Mucosa of gallbladder (tissue), 1 donor: ENCODE measurements at places on chromosomes 7 and 10. TPM values are rescaled to one million over a fixed set of nuclear protein-coding genes. Genes with fewer than 3 reads are reported as not detected.

DNA sequence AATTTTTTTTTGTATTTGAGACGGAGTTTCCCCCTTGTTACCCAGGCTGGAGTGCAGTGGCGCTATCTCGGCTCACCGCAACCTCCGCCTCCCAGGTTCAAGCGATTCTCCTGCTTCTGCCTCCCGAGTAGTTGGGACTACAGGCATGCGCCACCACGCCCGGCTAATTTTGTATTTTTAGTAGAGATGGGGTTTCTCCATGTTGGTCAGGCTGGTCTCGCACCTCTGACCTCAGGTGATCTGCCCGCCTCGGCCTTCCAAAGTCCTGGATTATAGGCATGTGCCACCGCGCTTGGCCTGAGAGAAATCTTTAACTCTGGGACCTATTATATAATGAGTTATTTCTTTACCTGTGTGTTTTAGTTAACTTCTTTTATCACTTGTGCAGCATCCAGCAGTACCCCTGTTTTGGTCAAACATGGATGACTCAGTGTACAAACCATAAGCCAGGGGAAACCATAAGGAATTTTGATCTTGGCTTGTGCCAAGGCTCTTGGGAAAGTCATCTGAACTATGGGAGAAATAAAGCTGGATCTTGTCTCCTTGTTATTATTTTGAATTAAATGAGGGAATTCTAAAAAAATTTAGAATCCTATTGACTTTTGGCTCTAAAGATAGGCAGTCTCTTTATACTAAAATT lies 23.6 kb upstream of the ZRANB1 start:
- no peak for DNase-seq

- no peak for DNase-seq
Measured at GRCh38 chr7:16564023-16564380, 37.4 kb downstream of the LRRC72 start.

DNA sequence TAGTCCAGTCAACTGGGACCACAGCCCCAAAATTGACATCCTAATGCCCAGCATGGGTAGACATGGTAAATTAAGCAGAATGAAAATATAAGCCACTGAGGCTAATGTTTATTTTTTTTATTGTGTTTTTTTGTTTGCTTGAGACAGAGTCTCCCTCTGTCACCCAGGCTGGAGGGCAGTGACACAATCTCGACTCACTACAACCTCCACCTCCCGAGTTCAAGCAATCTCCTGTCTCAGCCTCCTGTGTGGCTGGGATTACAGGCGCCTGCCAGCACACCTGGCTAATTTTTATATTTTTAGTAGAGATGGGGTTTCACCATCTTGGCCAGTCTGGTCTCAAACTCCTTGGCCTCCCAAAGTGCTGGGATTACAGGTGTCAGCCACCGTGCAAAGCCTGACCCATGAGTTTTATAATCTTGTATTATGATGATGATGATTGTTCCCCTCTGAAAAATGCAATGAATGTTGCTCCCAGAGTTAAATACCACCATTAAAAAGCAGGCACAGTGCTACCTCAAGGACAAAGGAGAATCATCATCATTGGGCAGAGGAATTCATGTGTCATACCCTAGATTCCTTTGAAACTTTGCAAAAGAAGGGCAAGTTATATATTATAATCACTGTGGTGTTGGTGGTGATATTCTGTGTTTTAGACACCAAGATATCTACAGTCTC lies 228.0 kb downstream of the PARD3 start:
- DNase-seq: no peak

DNA sequence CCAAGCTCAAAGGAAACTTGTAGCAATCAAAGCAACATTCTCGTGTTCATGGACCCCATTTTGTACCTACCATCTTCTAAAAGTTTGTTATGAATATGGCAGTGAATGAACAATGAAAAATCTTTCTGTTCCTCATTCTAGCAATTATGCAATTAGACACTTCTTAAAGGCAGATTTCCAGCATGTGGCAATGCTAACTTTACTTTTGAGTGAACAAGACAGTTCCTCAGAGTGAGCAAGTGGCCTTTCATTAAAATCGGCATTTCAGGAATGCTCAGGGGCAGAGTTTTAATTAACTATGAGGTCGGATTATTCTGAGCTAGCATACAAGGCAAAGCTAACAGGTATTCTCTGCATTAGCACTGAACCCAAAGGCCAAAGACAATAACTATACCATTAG lies 48.4 kb upstream of the NFE2L3 start:
- no peak for DNase-seq

DNA sequence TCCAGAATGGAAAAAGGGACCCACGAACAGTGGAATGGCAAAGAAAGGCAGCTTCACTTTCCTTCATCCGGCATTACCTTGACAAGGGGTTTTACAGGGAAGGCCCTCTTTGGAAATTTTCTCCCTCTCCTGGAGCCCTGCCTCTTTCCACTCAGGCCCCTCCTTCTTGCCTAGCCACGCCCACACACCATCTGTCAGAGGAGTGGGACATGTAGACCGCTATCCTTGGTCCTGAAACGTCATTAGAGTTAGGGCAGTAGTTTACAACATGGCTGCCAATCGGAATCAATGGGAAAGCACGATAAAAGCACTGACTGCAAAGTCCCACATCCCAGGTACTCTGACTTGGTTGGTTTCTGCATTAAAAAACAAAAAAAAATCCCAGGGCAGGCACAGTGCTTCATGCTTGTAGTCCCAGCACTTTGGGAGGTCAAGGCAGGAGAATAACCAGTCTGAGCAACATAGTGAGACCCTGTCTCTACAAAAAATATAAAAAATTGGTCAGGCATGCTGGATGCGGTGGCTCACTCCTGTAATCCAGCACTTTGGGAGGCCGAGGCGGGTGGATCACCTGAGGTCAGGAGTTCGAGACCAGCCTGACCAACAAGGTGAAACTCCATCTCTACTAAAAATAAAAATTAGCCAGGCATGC lies 96.4 kb downstream of the MARCHF5 start:
- DNase-seq: peak; percentile 16

- no peak for DNase-seq
Measured at GRCh38 chr10:921471-922414, 9.8 kb downstream of the LARP4B start.

GRCh38 chr7:29606830-29607229 lies 43.2 kb downstream of the PRR15 start:
- no peak for DNase-seq

DNA sequence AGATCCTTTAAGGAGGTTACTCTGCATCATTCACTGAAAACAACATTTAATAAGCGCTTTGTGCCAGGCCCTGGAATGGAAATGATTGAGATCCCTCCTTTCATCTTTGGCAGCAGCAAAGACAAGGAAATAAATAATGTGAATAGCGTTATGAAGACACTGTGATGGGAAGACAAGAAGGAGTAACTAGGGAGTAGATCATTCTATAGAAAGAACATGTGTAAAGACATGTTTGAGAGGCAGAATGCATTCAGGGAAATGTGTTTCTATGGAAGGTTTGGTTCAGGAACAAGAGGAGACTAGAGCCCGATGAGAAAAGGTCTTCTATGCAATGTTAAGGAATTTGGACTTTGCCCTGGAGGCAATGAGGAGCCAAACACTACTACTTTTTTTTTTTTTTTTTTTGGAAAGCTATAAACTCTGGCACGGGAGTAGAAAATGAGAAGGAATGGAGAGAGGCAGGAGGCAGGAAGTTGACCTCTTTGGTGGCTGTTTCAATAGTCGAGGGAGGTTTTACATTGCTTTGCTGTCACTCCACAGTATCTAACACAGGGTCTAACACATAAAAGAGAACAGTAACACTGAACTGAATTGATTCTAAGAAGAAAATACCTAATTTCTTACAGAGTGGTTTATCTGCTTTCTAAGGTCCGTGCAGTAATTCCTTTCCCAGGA lies 44.9 kb downstream of the SMURF1 start:
- no peak for DNase-seq

- no peak for DNase-seq
Measured at GRCh38 chr7:31516680-31517502, 3.0 kb downstream of the ITPRID1 start.

DNA sequence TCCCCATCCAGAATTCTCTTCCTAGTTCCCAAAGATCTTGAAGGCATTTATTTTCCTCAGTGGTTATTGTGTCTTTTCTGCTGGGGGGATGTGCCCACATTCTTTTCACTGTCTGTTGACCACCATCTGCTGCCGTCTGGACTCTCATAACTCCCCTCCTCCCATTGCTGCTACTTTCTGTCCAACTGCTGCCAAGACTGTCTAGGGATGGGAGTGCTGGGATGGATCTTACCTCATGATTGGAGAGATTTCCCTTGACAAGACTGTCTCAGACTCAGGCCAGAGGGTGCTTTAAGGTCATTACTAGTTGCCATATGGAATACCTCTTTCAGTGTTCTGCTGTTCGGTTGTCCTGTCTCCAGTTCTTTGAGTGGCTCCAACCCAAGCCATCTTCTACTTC lies 141.6 kb downstream of the C1GALT1 start:
- DNase-seq: no peak

DNA sequence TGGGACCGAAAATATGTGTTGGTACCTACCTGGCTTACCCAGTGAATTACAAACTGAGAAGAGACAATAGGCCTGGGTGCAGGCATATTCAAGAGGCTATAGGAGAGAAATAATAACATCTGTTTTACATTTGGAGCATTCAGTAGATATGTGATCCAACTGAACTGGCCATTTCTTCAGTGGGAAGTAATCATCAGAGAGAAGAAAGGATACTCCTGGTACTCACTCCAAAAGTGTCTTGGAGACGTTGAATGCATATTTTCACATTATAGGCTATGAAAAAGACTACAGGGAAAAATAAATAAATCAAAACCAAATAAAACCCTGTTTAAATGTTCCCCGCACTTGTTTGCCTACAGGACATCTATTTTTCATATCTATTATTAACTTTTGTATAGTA lies 1680.3 kb downstream of the REEP3 start:
- DNase-seq: no peak

DNA sequence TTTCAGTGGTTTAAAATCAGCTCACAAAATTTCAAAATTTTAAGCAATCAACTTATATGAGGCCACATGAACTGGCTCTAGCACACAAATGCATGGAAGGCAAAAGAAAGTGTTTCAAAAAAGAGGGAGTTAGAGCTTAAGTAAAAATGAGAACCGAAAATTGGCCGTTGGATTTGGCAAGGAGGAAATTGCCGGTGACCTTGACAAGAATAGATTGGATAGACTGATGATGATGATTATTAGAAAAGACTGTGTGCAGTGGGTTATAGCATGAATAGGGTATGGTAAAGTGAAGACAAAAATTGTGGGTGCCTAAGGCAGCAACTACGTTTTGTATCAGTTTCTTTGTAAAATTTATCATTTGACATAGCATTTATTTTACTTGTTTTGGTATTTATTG lies 175.7 kb downstream of the SEMA3D start:
- no peak for DNase-seq

DNA sequence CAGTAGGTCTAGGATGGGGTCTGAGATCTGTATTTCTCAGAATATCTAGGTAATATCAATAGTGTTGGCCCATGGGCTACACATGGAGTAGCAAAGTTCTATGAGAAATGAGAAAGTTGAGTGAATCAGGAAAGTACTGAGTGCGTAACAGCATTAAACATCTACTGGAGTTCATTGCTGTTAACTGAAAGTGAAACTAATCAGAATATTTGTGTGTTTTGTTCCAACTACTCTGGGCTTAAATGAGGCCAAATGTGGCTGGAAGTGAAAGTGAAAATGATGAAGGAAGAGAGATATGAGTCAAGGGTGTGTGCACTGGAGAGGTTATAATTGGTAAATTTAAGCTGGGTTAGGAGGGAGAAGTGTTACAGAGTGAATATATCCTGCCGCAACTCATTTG lies 46.5 kb downstream of the TMEM106B start:
- DNase-seq: no peak

- DNase-seq: no peak
Measured at GRCh38 chr10:78286186-78286585, 252.5 kb downstream of the RPS24 start.

- no peak for DNase-seq
Measured at GRCh38 chr7:121395494-121395960, 581 bp downstream of the FAM3C start.

DNA sequence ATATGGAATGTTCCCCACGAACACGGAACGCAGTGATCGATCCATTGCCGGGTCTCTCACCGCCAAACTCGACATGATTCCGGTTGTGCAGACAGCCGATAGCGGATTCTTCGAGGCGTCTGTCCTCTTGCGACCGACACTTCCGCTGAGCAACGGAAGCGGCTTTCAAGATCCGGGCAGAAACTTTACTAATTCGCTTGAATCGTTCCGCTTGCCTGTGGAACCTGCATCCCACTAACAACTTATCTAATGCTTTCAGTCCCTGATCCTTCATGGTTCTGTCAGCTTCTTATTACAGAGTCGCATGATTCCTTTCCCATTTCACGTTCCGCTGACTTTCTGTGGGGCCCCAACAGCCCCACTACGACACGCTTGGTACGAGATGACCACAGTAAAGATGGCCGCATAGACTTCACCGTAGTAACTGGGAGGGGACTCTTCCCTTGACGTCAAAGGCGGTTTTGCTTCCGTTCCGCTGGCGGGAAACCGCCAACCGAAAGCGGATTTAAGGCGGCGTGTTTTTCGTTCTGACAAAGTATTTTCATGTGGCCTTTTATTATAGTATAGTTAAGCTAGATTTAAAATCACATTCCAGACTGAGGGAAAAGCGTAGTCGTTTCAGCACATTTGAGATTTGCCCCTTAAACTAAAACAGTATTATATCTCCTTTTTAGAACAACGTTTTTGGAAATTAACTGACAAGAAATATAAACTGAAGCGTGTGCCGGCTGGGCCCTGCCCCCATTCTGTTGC lies at the start of gene CSTF2T:
CSTF2T (minus strand) TSS at position 121 of the 753 bp plus-strand sequence; CDS start at position 75, 46 bp downstream.
- DNase-seq: peak; percentile 92

DNA sequence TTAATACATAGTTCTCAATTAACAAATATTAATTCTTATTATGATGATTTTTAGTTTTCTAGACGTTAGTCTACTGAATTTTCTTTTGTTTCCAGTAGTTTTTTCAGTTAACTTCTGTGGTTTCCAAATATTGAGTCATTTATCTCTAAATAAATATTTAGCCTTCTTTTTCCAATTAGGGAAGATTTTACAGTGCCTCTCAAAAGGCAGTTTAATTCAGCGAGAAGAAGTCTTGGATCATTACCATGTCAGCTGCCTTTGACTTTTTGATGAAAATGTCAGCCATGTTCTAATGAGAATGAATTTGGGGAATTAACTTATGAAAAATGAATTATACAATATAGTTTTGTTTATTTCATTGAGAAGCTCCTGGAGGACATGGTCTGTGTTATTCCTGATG lies 90.0 kb downstream of the CDK14 start:
- no peak for DNase-seq

DNA sequence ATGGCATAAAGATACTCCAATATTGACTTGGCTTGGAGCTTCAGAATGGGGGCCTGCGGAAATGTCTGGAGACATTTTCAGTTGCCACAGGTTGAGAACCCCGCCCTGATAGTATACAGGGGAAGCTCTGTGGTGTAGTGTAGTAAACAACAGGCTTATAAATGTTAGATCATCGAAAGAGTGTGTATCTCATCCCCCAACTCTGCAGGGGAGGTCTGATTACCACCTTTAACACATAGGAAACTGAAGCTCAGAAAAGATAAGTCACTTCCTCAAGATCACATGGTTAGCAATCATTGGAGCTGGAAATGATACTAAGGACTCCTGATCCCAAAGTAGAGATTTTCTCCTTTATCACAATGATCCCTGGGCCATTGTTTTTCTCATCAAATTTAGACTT lies 144.5 kb upstream of the BMPER start:
- DNase-seq: no peak

The IL15RA gene
- 25.6 TPM for total RNA-seq

The CRHR2 gene
- total RNA-seq: 0.12 TPM

The WIPF3 gene
- total RNA-seq: 11.2 TPM

The HTRA1 gene
- 141 TPM for total RNA-seq

The GSTO2 gene
- total RNA-seq: 17.2 TPM

The SLC37A3 gene
- total RNA-seq: 40.9 TPM
